ENCODE measurements at places on chromosomes 5 and 9.

- no peak for DNase-seq
These were observed 177.3 kb downstream of the RAB3C start for GRCh38 chr5:58760222-58760621.

- no peak for DNase-seq
These were observed 121.5 kb downstream of the MAST4 start for GRCh38 chr5:66717455-66718373.

GRCh38 chr9:109108318-109108717 is 11.4 kb downstream of the TMEM245 start:
- no peak for DNase-seq

DNA sequence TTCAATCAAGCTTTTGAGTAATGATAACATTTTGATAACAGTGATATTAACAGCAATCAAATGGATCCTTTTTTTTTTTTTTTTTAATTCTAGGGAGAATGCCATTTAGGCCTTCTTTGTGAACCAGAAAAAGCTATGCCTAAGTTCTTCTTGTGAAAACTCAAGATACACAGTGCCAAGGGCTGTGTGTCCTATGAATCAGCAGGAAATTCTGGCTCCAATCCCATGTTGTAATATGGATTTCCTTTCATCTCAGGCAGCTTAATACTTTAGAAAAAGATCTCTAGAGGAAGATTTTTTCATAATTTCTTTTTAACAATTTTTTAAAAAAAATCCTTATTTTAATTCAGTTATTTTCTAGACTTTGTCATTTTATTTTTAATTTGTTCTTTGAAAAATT is 96.1 kb downstream of the NUDT12 start:
- no peak for DNase-seq

DNA sequence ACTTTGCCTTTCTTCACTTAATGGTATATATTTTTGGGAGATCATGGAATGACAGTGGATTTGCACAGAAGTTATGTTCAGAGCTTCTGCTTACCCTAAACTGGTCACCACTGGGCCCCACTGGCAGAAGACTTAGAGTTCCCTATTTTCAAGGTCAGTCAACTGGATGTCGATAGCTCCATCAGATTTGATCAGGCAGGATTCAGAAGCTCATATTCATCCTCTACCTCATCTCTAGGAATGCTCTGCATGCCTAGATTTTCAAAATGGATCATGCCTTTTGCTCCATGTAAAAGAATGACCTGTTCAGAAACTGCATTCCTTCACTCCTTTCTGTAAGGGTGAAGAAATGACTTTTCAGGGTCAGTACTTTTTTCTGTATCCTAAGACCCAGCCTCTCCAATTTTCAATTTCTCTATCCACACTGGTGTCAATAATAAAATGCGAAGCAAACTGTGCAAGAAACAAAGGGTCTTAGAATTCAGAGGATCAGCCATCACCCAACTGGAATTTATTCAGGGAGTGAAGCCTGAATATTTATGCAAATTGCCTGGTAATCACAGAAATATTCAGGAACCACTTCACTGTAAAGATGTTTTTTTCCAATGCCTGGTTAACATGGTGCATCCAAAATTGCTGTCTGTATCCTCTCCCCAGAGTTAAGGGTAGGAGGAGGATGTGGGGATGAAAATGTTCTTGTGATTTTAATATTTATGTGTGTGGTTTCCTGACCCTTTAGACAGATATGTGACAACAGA is 125.4 kb downstream of the DOCK2 start:
- no peak for DNase-seq

All from stimulated activated CD8-positive, alpha-beta memory T cell treated with anti-CD3 and anti-CD28 coated beads, Interleukin-7, amount 100 ng/mL, for 24 hours (primary cell).